ENCODE measurements at places on chromosomes 3 and 15.

GRCh38 chr15:85281293-85281882, 99.0 kb upstream of the AKAP13 start:
- no peak for DNase-seq

GRCh38 chr3:99970198-99970597, 144.1 kb downstream of the FILIP1L start:
- no peak for DNase-seq

DNA sequence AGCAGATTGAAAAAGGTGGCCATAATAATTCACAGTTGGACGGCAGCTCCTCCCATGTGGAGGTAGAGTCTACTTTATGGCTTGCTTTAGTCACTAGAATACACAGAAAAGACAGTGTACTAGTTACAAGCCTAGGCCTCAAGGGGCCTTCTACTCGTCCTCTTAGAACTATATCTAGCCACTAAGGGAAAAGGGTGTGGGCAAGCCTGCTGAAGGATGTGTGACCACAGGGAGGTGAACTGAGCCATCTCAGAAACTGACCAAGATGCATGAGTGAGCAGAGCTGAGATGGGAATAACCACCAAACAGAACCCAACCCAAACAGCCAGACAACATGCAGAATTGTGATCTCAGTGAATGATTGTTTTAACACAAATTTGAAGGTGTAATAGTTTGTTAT, 335.6 kb upstream of the LMCD1 start:
- DNase-seq = no peak

DNA sequence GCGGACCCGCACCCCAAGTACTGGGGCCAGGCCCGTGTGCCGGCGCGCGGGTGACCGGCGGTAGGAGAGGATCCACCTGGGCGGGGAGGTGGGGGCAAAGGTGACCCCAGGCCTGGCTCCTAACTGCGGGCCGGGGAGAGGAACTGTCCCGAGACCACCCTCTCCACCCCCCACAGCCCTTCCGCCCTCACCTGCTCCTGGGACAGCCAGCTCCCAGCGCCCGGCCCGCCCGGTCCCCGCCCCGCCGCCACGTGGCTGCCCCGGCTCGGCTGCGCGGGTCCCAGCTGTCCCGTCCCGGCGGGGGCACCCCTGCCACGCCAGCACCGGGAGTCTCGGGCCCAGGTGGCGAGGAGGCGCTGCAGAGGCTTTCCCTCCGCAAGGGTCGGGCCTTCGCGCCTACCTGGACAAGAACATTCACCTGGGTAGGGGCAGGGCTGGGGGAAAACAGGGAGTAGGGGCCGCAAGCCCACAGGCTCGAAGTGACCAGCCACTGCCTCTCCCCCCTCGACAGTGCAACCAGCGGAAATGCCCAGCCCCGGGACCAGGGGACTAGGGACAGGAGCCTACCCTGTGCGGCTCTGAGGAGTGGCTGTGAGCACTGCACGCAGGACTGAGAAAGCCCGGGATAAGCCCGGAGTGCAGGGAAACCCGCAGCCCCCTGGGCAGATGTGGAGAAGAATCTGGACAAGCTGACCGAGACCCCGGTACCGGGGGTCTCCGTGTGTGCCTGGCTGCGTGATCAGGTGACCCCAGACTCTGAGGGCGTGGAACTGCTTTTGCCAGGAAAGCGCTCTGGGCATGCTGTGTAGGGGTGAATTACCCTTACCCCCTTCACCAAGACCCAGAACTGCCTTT, at the start of gene SLC12A8:
SLC12A8 (minus strand) TSS at position 240 of the 855 bp plus-strand sequence. CDS start 1,399 bp downstream, outside the sequence.
- DNase-seq = no peak

DNA sequence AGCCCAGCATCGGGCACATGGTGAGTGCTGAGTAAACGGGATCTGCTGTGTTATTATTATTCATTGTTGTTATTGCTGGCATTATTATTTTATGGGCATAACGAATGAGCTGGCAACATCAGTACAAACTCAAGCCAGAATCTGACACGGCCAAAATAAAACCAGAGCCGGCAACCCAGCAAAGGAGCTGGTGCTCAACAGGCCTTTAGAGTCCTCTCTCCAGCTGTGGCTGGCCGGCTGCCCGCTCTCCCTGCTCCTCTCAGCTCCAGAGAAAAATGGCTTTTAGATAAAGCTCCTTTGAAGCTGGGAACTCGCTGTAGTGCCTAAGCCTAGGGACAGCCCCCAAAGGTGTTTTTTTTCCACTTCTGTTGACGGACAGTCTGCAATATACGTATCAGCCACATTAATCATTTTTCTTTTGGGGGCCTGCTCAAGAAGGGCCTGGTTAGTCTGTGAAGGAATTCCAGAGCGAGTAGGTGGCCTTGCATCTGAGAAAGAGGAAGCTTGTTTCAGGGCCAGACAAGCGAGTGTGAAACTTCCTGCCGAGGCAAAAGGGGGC, 193.9 kb upstream of the UBE2E1 start:
- no peak for DNase-seq

- DNase-seq = no peak
Observed at GRCh38 chr3:87805670-87806069, 253.1 kb downstream of the CGGBP1 start.

- DNase-seq = no peak
Observed at GRCh38 chr3:7658294-7658693, 797.4 kb downstream of the GRM7 start.

GRCh38 chr3:121998611-121999473, 23.2 kb downstream of the ILDR1 start:
- no peak for DNase-seq

DNA sequence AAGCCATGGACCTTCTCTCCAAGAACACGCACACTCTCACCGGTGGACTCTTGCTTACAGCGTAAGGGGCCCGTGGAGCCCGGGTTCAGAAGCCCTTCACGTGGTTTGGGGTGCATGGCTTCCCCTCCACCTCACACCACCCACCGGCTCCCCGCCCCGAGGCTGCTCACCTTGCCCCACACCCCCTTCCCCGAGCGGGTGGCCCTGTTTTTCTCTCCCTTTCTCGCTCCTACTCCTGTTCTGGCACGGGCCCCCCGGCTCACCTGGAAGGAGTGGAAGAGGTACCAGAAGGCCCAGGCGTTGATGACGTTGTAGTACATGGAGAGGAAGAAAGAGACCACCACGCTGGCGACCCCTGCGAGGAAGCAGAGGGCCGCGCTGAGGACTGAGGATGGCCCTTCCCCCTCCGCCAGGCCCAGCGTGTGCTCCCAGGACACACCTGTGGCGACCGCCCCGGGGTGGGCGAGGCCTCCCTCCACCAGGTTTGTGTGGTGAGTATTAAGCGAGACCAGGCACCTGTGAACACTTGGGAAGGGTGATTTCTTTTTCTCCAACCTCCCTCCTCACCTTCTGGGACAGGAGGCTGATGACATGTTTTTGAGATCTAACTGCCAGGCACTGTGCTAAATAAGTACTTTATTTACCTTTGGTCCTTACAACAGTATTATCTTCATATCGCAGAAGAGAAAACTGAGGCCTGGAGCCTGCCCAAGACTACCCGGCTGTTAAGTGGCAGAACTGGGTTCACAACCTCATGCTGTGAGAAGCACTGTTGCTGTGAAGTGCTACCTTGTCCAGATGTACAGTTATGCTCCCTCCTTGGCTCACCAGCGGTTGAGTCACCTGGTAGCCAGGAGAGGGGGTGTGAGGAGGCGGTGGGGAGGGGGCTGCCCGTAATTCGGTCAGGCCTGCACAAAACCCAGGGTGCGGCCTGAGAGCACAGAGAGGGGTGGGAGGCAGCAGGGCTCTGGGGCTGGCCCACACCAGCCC, 16.3 kb downstream of the SLC6A20 start:
- no peak for DNase-seq

All from T-helper 2 cell (primary cell).